ENCODE measurements at places on chromosomes 4 and X. TPM values are rescaled to one million over a fixed set of nuclear protein-coding genes. Genes with fewer than 3 reads are reported as not detected.

DCAF8L2 gene
- not detected for total RNA-seq

ATP2B3 gene
- not detected for total RNA-seq

GYPE gene
- 0.20 TPM for total RNA-seq

STARD8 gene
- 2.8 TPM for total RNA-seq

FGF5 gene
- total RNA-seq, result 19.4 TPM

CABS1 gene
- total RNA-seq, result not detected

ZMAT1 gene
- not detected for total RNA-seq

MAOA gene
- 0.25 TPM for total RNA-seq

- no peak for DNase-seq
Observed at GRCh38 chr4:10947898-10948297, 263.3 kb upstream of the CLNK start.

- no peak for DNase-seq
Observed at GRCh38 chr4:78179196-78179595, 122.1 kb downstream of the FRAS1 start.

DNA sequence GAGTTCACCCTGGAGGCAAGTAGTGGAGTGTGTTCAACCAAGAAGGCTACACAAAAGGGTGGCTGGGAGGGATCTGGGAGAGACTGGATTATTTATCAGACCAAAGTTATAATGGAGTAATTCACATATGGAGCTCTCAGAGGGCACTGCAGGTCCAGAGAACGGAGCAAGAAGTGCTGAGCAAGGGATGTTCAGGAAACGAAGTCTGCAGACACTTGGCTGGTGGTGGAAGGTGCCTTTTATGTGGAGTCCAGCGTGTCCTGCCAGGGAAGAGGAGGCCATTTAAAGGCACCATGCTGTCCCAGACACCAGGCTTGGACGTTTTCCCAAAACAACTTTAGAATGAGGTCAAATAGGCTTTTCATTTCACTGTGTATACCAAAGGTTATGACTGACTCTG, 130.1 kb downstream of the CEP135 start:
- peak; percentile 2 for DNase-seq

DNA sequence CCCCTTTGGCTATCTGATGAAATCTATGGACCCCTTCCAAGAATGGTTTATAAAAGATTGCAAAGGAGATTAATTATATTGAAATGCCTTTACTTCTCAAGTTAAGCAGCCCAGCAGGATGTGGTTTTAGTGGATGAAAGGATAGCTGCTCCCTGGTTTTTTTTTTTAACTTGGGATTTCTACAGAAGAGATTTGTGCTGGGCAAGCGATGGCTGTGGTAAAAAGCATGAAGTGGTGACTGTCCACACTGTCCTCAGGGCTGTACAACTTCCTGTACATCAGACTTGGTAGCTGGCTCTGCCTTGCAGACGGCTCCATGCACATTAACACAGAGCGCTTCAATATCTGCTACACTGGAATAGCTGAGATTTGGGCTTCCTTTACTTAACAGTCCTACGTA, 321.7 kb downstream of the DHX15 start:
- DNase-seq, result no peak

- no peak for DNase-seq
Observed at GRCh38 chr4:1538941-1539772, 132.9 kb upstream of the NKX1-1 start.

- DNase-seq, result no peak
Observed at GRCh38 chr4:81724925-81725329, 253.2 kb upstream of the RASGEF1B start.

- DNase-seq, result no peak
Observed at GRCh38 chr4:44927399-44928380, 201.3 kb upstream of the GNPDA2 start.

- no peak for DNase-seq
Observed at GRCh38 chr4:147351083-147351787, 129.7 kb upstream of the EDNRA start.

DNA sequence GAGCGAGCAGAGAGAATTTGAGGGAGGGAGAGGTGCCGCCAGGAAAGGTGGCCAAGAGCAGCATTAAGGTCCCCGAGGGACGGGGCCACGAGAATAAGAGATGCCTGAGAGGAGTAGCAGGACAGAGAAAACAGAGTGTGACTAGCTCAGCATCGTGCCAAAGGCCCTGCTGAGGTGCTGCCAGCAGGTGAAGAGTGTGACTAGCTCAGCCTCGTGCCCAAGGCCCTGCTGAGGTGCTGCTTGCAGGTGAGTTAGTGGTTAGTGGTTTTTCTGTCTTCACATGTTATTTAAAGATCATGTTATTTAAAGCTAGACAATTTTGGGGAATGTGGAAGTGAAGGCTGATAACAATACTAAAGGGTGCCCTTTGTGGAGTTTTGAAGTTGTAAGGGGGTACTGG, 464.5 kb upstream of the FAT1 start:
- DNase-seq, result no peak

DNA sequence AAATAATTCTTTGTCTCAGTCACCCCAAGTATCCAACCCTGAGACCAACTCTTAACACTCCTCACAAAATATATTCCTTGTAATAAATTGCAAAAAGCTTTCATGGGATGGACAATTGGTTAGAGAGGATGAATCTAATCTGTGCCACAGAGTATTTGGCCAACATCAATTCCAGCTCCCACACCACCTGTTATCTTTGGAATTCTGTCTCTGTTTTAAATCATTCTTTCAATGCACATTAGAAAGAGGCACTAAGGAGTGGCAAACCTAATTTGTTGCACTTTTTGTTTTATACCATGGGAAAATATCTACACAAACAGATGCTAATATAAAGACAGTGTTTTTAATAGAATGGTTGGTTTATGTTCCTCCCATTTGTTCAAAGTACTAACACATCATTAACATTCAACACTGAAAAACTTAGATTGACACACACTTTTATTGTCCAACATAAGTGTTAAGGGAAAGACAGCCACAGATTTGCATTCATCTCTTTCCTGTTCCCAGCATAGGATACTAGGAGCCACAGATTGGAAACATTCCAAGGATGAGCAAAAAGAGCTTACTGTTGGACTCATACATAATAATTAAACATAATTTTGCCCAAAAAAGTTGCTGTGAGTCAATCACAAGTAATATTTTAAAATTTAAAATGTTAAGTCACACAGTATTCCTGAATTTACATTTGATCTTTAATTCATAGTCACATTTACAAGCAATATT, 116.4 kb downstream of the PPA2 start:
- no peak for DNase-seq

DNA sequence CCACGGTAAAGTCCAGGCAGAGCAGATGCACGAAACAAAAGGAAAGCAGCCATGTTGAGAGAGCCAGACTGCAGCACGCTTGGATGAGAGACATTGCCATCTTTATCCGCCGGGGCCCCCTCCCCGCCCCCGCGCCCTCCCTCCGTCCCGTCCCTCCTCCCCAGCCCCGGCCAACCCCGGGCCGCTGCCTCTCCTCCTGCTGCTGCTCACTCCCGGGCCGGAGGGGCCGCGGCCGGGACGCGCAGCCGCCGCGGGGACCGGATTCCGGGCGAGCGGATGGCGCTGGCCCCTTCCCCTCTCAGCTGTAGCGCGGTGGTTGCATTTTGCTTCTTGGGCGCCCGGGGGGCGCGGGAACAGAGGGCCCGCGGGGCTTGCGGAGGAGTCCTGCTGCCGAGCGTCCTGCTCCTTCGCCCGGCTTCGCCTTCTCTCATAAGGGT, 542 bp downstream of the RNF150 start:
- DNase-seq, result peak; percentile 45

DNA sequence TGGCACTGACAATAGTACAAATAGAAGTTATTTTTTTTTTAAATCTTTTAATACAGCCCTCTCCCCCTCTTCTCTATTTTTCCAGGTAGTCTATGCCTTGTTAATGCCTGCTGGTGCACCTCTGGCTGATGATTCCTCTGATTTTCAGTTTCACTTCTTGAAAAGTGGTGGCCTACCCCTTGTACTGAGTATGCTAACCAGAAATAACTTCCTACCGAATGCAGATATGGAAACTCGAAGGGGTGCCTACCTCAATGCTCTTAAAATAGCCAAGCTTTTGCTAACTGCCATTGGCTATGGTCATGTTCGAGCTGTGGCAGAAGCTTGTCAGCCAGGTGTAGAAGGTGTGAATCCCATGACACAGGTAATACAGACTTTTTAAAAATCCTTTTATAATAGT, 99.1 kb downstream of the USP9X start:
- DNase-seq, result no peak

GRCh38 chr4:3498901-3499510, 33.2 kb downstream of the LRPAP1 start:
- DNase-seq, result no peak

- no peak for DNase-seq
Observed at GRCh38 chr4:156228676-156229075, 275.0 kb upstream of the CTSO start.

GRCh38 chr4:6469144-6469543, 3.3 kb downstream of the PPP2R2C start:
- DNase-seq, result no peak

- DNase-seq, result no peak
Observed at GRCh38 chrX:148380107-148380506, 120.3 kb upstream of the AFF2 start.

DNA sequence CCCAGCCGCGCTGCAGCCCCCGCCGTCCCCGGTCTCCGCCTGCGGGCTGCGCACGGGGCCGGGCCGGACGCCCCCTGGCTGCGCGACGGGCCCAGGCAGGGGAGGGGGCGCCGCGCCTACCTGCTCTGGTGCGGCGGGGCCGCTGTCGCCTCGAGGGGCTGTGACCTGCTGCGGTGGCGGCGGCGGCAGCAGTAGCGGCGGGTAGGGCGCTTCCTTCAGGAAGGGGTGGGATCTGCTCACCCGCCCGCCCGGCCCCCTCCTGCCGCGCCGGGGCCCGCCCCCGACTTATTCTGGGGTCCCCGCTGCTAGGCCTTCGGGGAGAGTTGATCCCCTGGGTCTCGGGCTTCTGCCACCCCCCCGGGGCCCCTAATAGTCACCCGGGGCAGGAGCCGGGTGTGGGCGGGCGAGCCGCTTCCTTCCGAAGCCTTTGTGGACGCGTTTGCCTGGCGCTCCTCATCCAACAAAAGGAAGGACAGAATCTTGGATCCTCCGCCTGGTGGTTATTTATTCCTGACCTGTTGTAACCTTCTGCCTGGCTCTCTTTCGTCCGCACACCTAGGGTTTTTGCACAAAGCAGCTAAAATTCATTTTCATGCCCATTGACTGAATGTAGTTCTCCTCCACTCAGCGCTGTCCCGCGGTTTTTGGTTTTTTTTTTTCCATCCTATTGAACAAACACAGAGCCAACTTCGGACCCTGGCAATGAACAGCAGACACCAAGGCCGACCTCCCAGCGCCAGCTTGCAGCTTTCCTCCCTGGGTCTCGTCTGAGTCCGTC, at the start of gene TMEM150C:
TSS of gene TMEM150C (minus strand) at position 203 of the 778 bp plus-strand sequence. CDS start 57,331 bp downstream, outside the sequence.
- DNase-seq, result peak; percentile 19

DNA sequence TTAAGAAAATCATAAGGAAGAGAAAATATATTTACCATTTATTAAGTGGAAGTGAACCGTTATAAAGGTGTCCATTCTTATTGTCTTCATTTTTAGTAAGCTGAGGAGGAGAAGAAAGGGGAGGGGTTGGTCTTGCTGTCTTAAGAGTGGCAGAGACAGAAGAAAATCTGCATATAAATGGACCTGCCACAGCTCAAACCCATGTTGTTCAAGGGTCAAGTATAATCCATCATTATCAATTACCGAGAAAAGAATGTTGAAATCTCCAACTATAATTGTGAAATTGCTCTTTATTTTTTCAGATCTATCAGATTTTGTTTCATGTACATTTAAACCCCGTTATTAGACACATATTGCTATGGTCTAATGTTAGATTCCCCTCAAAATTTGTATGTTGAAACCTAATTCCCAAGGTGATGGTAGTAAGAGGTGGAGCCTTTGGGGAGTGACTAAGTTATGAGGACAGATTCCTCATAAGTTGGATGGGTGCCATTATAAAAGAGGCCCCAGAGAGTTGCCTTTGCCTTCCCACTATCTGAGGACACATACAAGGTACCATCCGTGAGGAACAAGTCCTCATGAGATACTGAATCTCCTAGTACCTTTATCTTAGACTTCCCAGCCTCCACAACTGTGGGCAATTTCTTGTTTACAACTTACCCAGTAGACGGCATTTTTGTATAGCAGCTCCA, 58.5 kb upstream of the SMAD1 start:
- no peak for DNase-seq

DNA sequence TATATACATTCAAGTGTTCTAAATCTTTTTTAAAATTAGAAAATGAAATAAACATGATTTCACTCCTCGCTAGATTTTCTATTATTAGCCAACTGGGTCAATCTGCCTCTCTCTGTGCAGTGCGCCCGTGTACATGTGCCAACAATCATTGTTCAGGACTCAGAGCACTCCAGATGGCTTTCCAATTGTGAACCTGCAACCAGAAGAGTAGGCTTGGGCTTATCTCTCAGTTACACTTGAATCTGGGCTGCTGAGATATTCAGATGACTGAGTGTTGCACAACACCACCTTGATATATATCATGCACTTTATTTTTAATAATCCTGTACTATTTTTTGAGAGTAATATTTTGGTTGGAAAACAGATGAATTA, 184.0 kb upstream of the FSTL5 start:
- DNase-seq, result no peak

- no peak for DNase-seq
Observed at GRCh38 chrX:31057291-31057690, 14.6 kb downstream of the FTHL17 start.

DNA sequence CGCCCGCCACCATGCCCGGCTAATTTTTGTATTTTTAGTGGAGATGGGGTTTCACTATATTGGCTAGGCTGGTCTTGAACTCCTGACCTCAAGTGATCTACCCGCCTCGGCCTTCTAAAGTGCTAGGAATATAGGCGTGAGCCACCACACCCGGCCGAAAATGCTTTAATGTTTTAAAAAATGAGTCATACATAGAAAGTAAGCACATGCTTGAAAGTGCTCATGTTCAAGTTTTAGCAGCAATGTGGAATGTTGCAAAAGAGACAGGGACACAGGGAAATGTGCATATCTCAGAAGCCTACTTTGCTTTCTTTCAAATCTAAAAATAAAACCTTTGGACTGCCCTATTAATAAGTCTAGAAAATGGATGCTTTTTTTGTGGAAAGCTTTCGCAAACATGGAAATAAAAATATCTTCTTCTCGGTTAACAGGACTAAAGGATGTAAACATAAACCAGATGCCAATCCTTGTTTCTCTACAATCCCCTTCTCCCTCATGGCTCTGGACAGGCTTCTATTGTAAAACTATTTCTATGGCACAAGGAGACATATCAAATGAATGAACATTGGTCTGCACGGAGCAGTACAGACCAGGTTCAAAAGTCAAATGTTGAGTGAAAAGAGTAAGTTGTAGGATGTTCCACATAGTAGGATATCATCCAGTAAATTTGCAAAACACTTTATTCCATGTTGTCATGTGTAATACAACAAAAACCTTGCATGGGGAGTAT, 15.0 kb downstream of the MECP2 start:
- peak; percentile 39 for DNase-seq

Measured in MG63 (cell line).